ENCODE measurements at places on chromosomes 5 and 9.

- no peak for DNase-seq
Measured at GRCh38 chr5:40223884-40224402, 455.8 kb upstream of the PTGER4 start.

DNA sequence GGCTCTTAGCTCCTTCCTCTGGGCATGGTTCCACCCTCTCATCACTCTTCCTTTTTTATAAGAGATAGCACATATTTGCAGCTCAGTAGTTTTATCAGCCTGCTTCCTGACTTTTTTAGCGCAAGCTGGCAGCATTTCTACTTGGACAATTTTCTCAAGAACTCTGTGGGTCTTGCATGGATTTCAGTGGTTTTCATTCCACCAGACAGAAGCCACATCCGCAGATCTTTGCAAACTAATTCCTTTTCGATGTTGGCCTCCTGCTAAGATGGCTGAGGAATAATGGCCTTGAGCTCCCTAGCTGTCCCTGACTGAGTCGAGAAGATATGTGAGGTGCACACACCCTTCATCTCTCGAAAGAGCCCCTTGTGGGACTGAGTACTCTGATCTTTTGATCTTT, 49.5 kb downstream of the GALNT12 start:
- no peak for DNase-seq

GRCh38 chr5:144549580-144549979, 378.9 kb downstream of the KCTD16 start:
- DNase-seq, result no peak

DNA sequence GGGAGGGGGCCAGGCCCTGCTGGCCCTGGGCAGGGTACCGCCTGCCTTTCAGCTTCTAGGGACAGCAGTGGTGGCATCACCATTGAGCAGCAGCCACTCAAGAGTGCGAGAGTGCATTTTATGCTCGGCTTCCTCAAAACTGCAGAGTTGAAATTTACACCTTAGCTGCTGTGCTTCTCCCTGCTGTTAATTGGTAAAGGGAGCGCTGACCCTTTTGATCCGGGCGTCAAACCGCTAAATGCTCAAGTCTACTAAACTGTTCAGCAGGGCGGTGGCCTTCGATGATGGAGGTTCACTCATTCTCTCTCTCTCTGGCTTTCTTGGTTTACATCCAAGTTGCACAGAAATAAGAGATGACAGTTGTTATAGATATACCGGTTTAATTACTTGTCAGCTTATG, 368.6 kb upstream of the IRX2 start:
- DNase-seq, result no peak

DNA sequence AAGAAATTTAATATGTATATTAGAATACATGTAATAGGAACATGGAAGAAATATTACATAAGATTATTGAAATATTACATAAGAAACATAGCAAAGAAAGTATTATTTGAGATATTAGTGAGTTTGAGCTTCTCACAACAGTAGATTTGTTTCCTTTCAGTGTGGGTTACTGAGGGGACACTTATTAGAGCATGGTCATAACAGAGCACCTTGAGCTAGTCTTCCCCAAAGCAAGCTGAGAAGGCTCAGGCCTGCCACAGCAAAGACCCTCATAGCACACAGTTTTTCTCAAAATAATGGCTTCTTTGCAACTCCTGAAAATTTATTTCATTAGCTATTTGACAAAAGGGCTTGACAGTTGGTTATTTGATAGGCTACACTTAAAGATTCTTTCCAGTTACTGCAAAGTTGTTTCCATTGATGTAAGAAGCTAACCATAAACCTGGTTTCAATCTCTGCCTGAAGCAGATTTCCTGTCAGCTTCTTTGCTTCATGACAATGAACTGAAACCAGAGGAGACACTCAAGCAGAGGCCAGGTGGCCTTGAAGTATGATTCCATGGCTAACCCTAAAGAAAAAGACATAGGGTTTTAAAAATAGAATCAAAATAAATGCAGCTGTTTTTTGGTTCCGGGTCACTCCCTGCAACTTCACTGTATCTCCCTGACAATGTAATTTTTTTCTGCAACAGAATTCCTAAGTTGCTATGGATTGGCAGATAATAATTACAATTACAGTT, 68.6 kb downstream of the ERMP1 start:
- DNase-seq, result no peak
